NB4 (cell line): ENCODE measurements at places on chromosomes 3 and 15.

GRCh38 chr3:43960448-43960840, 269.7 kb downstream of the ABHD5 start:
- DNase-seq, result peak; percentile 36

DNA sequence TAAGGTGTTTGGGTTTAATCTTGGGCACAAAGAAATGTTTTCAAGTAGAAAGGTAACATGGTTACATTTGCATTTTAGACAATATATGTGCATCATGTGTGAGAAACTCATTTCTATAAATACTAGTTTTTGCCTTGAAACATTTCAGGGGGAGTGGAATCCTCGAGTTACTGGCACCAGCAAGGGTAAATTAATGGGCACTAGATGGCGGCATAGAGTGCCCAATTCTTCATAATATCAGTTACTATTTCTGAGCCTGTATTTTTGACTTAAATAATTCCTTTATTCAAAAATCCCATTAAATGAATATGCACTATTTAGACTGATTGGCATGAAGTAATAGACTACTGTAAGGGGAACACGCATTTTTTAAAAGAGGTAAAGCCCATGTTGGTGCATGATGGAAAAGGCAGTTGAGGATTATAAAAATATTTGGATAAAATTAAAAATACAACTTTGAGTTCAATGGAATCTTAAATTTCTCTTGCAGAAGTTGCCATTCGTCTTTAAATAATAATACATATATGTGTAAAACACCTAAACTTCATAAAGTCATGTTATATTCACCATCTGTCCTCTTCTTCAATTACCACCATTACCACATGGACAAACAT, 106.3 kb downstream of the ZBTB20 start:
- peak; percentile 37 for DNase-seq

GRCh38 chr15:58308742-58309355, 122.9 kb upstream of the LIPC start:
- peak; percentile 27 for DNase-seq

GRCh38 chr15:77384589-77385359, 35.1 kb downstream of the PEAK1 start:
- no peak for DNase-seq

DNA sequence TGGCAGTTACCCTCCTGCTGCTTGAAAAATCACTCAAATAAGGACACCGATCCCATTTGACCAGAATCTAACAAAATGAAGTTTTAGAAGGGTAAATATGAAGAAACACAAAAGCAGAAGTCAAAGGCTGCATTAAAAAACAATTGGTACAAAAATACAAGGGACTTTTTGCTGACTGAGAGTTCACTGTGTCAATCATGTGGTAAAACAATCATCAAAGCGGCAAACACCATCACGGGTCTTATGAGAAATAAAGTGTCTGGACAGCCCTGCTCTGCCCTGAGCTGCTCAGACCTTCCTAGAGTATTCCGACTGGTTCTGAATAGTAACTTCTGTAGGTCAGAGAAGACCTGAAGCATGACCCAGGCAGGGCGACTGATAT, 137.2 kb upstream of the RAD18 start:
- DNase-seq, result no peak
